GM03348 (cell line): ENCODE measurements at places on chromosomes 12 and 14.

DNA sequence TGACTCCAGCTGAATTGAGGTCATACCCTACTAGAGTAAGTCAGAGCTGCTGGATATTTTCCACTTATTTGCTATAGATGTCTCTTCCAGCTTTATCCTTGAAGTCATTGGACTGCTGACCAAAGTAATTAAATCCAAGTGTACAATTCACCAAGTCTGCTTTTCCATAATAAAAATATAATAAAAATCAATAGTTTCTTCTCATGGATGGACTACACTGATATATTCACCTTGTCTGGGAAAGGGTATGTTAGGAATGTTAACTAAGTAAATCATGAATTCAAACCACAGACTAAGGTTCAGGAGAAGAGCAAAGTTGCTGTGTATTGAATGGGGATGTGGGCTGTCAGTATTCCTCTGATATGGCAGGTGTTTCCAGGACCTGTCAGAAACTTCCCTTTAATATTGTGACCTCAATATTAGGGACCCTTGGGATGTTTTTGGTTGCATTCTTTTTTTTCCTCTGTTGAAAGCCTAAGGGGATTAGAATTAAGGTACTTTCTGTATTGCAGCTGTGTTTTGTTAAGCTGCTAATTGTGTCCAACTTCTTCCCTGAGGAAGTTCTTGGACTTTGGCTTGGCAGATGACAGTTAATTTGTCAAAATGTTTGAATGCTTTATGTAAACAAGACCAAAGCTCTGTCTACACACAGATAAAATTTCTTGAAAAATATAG, 284.0 kb downstream of the ATP23 start:
- no peak for DNase-seq

- no peak for DNase-seq
Measured at GRCh38 chr14:99327050-99327449, 55.1 kb upstream of the BCL11B start.

GRCh38 chr14:94888121-94888520, 118.2 kb upstream of the GSC start:
- DNase-seq: no peak

GRCh38 chr12:68497107-68497506, 113.6 kb upstream of the RAP1B start:
- no peak for DNase-seq

DNA sequence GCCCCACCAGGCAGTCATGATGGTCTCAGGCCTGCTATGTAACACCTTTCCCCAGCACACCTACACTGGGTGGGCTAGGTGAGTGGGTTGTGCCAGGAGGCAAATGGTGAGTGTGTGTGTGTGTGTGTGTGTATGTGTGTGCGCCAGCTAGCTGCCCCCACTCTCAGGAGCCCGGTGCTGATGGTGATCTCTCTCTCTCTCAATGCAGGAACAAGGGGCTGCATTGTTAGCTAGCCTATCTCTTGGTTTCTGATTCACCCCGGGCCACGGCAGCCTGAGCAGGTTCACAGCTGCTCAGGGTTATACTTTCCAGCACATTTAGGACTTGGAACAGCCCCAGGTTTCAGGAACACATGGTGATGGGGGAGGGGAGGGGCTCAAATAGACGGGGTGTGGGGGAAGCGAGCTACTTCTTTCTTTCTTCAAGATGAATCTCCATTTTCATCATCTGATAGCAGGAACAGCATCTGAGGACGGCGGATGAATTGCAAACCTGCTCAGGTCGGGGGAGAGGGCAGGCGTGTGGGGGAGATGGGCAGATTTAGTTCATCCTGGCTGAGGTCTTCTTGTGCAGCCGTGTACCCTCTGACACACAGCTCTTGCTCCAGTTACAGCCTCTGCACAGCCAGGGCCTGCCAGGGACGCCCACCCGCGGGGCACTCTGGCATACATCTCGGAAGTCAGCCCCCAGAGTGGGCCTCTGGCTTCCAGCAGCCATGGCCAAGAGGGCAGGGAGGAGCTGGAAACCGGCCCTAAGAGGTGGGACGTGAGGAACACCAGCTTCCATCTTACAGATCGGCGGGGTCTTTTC, 137.6 kb downstream of the ZFP36L1 start:
- DNase-seq: no peak

GRCh38 chr12:109779382-109779781, 53.8 kb downstream of the TRPV4 start:
- DNase-seq: no peak

- DNase-seq: no peak
Measured at GRCh38 chr14:58813745-58814144, 176.0 kb downstream of the DACT1 start.

DNA sequence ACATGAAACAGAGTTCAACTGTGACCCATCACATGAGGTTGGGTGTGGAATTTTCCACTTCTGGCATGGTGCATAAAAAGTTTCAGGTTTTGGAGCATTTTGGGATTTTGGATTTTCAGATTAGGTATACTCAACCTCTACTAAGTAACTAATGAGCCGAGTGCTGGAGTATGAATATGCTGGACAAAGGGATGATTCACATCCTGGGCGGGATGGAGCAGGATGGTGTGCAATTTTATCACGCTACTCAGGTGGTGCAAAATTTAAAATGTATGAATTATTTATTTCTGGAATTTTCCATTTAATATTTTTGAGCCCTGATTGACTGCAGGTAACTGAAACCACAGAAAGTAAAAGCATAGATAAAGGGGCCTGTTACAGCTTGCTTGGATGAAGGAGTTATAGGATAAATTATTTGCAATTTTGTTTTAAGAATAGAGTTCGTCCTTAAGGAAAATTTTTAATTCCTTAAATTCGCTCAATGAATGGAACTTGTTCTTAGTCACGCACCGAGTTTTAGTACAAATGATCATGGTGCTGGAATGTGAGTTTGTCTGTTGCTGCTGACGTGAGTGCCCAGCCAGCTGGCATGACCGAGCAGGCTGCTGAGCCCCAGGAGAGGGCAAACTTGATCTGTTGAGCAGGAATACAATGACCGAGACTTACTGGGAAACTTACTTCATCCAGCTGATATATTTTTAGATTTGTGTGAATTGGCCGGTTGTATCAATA, 176.3 kb downstream of the ESR2 start:
- DNase-seq: peak; percentile 17

- DNase-seq: no peak
Measured at GRCh38 chr12:123512838-123513665, 20.5 kb downstream of the RILPL1 start.
